ENCODE measurements at places on chromosomes 1 and 21. TPM values are rescaled to one million over a fixed set of nuclear protein-coding genes. Genes with fewer than 3 reads are reported as not detected.

The S100A8 gene
- not detected for total RNA-seq

GRCh38 chr1:56097713-56098112 is 481.6 kb downstream of the PLPP3 start:
- no peak for DNase-seq

The FLG gene
- not detected for total RNA-seq

DNA sequence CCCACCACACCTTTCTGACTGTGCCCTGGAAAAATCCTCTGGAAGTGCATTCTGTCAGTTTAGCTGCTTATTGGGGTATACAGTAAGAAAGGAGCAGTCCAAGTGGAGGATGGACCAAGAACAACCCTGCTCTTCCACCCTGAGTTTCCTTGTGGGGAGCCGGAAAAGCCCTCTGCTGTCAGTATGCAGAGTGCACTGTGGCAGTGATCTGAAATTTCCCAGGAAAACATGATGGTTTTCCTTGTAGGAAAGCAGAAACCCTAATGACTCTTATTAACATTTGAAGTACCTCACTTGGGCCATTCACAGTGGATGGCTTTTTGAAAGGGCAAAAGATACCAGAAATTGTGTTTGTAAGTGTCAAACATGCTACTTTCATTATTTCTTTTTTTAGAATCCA is 20.5 kb downstream of the ELAVL4 start:
- no peak for DNase-seq

- DNase-seq = no peak
Observed at GRCh38 chr21:15001857-15002606, 62.8 kb downstream of the NRIP1 start.

GRCh38 chr1:64315402-64315801 is 112.0 kb downstream of the UBE2U start:
- no peak for DNase-seq

The FOXO6 gene
- total RNA-seq = not detected

GRCh38 chr1:239250353-239251035 is 135.9 kb upstream of the CHRM3 start:
- DNase-seq = no peak

- peak; percentile 50 for DNase-seq
Observed at GRCh38 chr1:153535242-153536011, at the start of gene S100A6. S100A6 (minus strand) TSS chr1:153535991; CDS start chr1:153535339, 652 bp downstream.

The ADAMTSL4 gene
- 2.9 TPM for total RNA-seq

DNA sequence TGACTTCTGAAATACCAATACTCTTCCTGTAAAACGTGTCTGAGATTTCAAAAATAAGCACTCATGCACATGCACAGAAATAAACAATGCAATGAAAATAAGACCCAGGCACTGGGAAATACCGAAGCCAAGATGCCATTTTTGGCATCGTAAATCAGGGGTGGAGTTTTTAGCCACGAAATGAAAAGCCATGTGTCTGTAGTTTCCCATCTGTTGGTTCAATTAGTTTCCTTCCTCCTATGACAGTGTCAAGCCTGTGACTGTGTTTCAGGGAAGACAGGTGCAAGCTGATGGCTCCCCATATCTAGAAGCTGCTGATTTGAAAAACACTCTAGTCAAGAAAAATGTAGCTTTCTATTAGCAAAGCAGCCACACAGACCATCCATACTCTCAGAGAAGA is 480.4 kb upstream of the CAMK1G start:
- DNase-seq = no peak

GRCh38 chr1:3022511-3022973 is 1.3 kb downstream of the ACTRT2 start:
- DNase-seq = no peak

DNA sequence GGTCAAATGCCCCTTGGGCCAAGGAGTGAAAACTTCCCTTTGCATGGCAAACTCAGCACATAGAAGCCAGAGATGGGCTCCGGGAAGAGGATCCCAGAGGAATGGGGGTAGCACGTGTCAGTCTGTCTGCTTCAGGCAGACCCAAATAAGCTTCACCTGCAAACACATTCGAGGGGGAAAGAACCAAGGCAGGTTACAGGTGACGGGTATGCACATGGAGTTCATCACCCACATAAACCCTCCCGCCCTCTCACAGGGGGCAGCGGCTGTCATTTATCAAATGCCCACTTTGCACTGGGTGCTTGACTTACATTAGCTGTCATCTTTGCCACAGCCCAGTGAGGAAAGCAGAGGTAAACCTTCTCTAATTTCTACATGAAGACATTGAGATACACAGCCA is 73.0 kb upstream of the TLR5 start:
- DNase-seq = no peak

DNA sequence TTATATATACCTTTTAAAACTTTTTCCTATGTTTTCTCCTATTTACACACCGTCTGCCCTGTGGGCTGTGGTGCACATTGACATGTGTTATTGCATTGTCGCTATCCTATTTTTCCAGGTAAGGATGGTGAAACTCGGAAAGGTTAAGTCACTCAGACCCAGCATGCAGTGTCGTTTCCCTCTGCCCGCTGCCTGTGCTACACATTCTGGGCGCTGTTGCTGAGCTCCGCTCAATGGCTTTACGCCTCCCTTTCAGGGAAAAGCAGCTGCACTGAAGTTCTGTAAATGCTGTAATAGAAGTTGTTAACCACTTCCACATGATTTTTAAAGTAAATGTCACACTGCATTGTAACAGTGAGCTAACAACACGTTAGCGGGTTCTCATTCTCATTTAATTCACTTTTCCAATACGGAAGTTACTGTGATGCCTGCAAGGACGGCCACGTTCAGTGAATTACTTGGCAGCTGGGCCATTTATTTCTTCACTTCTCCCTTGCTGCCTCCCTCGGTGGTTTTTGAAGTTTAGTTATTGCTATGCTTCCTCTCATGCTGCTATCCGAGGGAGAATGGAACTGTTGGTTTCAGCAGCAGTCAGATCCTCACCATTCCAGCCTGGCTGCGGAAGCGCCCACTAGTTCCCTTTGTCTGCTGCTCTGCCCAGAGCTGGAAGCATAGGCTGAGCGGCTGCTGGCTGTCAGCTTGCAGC is 288.7 kb downstream of the SPATA17 start:
- DNase-seq = no peak
